Foreskin melanocyte (primary cell): ENCODE measurements at places on chromosomes 4 and X.

DNA sequence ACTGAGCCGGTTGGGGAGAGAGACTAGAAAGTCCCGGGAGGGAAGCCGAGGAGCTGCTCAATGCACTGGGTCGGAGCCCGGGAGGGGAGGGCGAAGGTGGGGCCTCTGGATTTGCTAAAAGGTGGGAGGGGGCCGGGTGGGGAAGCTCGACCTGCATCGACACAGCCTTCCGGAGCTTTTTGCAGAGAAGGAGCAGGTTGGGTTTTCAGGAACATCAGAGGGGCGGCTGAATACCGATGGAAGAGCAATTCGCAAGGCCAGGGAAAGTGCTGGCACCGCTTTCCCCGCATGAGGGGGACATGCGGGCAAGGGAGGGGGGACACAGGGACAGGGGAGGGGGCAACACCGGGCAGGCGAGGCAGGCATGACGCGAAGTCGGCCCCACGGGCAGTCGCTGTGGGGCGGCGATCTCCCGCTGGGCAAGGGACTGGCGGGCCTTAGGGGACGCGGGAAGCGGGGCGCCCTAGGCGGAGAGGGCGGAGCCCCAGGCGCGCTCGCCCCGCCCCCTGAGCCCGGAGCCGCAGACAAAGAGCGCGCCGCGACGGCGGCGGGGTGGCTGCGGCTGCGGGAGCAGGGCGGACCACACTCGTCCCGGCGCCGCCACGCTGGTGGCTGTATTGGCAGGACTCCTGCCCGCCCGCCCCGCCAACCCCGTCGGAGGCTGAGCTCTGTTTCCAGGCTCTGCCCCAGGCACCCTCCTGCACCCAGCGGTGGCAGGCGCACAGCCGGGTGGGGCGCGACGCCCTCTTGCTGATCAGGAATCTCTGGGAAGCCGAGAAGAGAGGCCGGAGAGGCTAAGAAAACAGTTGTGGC lies 11.6 kb downstream of the PDZD4 start:
- DNase-seq, result no peak

DNA sequence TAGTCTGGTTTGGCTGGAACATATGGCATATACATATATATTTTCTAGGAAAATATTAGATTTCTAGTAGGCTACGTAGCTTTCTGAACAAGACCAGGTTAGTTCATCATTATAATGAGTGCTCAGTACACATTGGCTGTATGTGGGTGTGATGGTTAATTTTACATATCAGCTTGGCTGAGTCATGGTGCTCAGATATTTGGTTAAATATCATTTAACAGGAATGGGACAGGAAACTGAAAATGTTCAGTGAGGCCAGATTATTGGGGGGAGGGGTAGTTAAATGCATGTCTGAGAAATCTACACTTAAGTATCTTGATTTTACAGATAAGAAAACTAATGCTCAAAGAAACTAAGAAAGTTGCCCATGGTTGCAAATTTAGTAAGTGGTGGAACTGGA lies 160.1 kb downstream of the RBMX2 start:
- no peak for DNase-seq

- no peak for DNase-seq
These were observed 409.2 kb upstream of the FGF13 start for GRCh38 chrX:139120760-139121159.

- no peak for DNase-seq
These were observed 18.8 kb upstream of the COL25A1 start for GRCh38 chr4:109321232-109321631.

GRCh38 chr4:188722911-188723310 lies 583.7 kb downstream of the TRIML1 start:
- no peak for DNase-seq

GRCh38 chrX:47960406-47960805 lies 43.4 kb downstream of the ZNF182 start:
- DNase-seq, result no peak

DNA sequence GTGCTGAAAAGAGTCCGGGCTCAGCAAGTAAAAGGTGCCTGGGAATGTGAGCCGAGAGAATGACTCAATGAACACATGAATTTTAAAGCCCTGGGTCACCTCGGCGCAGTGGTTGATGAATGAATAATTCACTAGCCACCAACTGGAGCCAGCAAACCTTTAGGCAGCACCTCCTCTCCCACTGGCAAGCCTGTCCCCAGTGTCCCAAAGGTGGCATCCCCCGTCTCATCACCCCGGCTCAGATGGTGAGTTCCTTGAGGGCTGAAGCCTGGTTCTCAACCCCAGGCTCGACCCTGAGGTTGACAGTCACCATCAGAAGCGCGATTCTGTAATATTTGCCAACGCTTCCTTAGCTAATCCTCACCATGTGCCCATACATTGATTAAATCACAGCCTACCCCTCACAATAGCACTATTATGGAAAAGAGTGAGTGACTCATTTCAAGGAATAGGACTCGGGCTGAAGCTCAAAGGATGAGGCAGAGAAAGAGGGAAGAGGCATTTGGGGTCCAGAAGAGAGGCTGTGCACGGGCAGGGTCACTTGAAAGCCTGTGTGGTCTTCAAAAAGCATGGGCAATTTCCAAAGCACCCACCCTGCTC lies 2.7 kb upstream of the CCNQ start:
- DNase-seq, result peak; percentile 51

DNA sequence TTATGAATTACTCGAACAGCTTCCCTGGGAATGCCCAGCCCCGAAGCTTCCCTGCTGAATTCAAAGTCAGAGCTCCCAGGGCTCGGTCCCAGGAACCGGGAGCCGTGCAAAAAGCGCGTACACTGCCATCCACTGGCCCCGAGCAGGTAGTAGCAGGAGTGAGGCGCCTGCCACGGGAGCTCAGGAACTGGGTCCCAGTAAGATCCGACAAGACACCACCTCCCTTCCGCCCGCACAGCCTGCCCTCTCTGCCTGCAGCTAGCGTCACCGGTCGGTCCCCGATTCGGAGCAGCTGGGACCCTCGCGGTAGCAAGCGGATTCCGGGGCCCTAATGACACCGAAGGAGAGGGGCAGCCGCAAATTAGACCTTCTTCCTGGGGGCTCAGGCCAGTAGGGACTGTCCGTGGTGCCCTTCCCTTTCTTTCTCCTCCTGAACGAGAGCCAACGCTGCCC lies 1.2 kb downstream of the CORIN start:
- peak; percentile 50 for DNase-seq

DNA sequence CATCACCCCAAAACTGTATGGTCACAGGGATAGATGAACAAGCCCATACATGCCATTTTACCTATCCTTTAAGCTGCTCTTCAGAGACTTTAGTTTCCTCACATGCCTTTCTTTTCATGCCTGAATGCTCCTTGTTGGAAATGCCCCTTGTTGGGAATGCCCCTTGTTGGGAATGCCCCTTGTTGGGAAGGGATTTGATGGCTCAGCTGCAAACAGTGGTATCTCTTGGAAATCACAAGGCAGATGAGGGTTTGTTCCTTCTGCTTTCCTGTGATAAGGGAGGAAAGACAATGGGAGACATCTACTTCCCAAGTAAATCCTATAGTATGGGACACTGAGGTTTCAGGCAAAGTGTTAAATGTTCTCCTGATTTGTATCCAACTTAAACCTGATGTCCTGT lies 11.5 kb downstream of the CXCL2 start:
- DNase-seq, result no peak

GRCh38 chr4:163382178-163382869 lies 38.6 kb downstream of the NPY5R start:
- no peak for DNase-seq

DNA sequence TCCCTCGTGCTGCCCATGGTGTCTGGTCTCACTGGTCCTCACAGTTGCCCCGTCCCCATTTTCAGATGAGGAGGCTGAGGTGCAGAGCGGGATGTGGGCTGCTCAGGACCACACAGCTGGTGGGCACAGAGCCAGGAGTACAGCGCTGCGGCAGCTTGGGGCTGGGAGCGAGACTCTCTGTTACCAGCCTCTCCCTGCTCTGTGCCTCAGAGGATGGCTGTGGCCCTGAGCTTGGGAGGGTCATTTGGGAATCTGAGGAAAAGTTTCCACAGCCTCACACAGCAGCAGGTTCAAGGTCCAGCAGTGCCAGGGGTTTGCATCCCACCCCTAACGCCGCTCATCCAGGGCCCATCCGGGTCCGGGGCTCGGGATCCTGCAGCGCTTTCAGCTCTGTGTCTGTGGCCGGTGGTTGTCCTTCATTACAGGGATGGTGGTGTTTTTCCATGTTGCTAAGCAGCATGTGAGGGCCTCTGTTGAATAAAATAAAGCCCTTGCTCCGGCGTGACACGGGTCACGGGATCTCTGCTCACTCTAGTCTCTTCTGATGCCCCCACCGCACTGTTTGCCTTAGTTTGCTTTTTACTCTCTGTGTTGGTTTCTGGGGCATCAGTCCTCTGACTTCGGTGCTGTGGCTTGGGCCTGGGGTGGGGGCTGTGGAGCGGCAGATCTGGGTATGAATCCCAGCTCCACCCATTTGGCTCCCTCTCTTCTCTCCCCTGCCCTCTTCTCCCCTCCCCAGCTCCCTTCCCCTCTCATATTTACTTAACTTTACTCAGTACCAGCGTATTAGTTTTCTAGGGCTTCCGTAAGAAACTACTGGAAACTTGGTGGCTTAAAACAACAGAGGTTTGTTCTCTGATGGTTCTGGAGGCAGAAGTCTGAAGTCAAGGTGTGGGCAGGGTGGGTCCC lies 6.5 kb downstream of the WFS1 start:
- DNase-seq, result peak; percentile 85

- no peak for DNase-seq
These were observed 2.3 kb downstream of the S100P start for GRCh38 chr4:6695660-6696610.

DNA sequence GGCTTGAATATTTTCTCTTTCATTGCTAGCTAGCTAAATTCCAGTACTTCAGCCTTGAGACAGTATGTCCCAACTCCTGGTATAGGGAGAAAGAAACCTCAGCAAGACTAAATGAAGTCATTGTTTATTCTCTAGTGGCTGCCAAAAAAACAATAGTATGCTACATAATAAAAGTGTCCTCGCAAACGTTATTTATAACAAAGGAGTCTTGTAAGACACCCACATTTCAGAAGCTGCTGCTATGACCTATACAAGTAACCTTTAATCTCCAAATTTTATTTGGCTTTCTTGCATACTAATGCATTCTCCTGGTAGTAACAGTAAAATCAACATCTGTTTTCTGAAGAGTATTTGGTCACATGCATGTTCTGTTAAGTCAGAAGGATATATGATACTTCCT lies 28.8 kb downstream of the NEK1 start:
- DNase-seq, result peak; percentile 71

DNA sequence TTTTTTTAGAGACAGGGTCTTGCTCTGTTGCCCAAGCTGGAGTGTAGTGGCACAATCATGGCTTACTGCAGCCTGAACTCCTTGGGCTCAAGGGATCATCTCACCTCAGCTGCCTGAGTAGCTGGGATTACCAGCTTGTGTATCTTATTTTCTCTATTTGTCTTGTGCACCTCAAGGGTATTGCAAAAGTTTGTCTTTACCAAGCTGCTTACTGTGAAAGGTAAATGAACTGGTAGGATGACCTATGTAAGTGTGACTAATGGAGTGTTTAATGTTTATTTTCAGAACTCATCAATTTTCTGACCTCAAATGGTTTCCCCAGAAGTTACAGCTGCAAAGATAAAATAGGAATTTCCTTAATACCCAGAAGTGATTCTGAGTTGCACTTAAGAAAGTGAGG lies 5.3 kb upstream of the FGA start:
- DNase-seq, result no peak

GRCh38 chrX:129239371-129239770 lies 283.9 kb downstream of the SMARCA1 start:
- no peak for DNase-seq

DNA sequence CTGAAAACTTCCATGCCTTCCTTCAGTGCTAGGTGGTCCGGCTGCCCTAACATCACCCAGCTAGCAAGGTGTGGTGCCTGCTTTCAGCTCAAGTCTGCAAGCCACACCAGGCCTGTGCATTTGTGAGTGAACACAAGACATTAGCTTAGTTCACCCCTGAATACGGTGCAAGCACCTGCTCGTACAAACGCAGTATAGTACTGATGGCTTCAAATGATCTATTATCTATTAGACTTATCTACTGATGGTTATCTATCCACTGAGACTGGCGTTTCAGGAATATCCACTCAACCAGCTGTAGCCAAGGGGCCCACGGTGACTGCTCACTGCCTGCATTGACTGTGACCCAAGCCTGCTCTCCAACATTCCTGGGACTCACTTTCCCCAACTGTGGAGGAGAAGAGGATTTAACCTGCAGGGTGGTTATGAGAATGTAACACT lies 155.9 kb downstream of the SHOX start:
- no peak for DNase-seq

- no peak for DNase-seq
These were observed 63.5 kb upstream of the IL1RAPL2 start for GRCh38 chrX:104502460-104502859.

DNA sequence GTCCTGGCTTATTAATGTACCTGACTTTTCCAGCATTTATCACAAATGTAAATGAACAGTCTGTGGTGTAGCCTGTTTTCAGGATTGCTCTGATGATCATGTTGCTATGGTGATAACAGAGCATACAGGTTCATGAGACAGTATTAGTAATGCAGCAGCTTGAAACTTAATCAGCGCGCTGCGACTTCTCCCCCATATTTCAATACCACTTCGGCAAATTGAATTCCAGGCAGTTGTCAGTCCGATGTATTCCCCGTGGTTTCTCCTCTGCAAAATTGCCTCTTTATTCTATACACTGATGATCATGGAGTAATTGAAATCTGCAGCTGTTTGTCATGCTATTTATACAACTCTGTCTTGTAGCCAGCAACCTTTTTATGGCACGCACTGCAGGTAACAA lies 239.3 kb downstream of the C4orf33 start:
- DNase-seq, result no peak

- peak; percentile 24 for DNase-seq
These were observed 21.9 kb downstream of the ATP2B3 start for GRCh38 chrX:153539171-153539978.

DNA sequence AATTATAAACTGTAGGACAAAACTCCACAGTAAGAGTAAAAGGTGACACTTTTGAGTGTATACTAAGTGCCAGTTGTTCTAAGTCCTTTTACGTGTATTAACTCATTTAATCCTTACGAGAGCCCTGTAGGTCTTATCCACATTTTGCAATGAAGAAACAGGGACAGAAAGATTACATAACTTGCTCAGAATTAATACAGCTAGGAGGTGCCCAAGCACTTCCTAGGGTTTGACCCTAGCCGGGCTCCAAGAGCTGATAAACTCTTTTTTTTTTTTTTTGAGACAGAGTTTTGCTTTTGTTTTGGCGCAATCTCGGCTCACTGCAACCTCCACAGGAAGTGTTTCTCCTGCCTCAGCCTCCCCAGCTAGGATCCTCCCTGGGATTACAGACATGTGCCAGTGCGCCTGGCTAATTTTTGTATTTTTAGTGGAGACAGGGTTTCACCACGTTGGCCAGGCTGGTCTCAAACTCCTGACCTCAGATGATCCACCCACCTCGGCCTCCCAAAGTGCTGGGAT lies 110.4 kb downstream of the UBE2K start:
- no peak for DNase-seq

- no peak for DNase-seq
These were observed 16.2 kb downstream of the AWAT2 start for GRCh38 chrX:70033348-70034051.

DNA sequence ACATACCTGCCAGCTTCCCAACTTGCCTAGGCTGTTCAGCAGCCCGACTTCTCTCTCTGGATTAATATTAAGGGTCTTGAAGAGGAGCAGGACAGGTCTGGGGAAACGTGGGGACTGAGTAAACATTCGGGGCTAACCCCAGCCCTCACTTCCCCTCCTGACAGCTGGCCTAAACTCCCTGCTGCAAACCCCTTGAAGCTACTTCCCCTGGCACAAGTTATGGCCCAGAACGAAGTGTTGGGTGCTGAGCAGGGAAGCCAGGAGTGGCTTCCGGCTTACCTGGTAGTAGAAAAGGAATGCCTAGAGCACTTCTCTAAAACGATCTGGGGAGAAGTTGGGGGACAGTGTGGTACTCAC lies 200.0 kb downstream of the BCOR start:
- no peak for DNase-seq
